ENCODE measurements at places on chromosomes 6 and 20. TPM values are rescaled to one million over a fixed set of nuclear protein-coding genes. Genes with fewer than 3 reads are reported as not detected.

MLIP gene
- total RNA-seq, result not detected

ILRUN gene
- total RNA-seq, result 28.7 TPM

GHRH gene
- total RNA-seq, result not detected

LTB gene
- not detected for total RNA-seq

- H3K36me3 ChIP-seq, result no peaks in the 10 kb centered on the region
- H3K4me1 ChIP-seq, result no peaks in the 10 kb centered on the region
- no peak overlapping the region for H3K4me3 ChIP-seq
- DNase-seq, result no peak
- no peaks in the 10 kb centered on the region for H3K27me3 ChIP-seq
Observed at GRCh38 chr6:87045521-87046075, 49.3 kb downstream of the CGA start.

PGC gene
- not detected for total RNA-seq

MLN gene
- not detected for total RNA-seq

- H3K27me3 ChIP-seq, result peaks cover 67% of the 10 kb centered on the region
- H3K27ac ChIP-seq, result no peak overlapping the region
- H3K4me3 ChIP-seq, result no peak overlapping the region
- DNase-seq, result no peak
Observed at GRCh38 chr6:30364591-30364990, 19.6 kb downstream of the RPP21 start.

TFAP2C gene
- total RNA-seq, result 1.1 TPM

SDC4 gene
- 107 TPM for total RNA-seq

- H3K4me3 ChIP-seq, result no peak overlapping the region
- DNase-seq, result no peak
- H3K4me1 ChIP-seq, result no peaks in the 10 kb centered on the region
Observed at GRCh38 chr20:45581702-45582101, 2.6 kb upstream of the WFDC8 start.

DNA sequence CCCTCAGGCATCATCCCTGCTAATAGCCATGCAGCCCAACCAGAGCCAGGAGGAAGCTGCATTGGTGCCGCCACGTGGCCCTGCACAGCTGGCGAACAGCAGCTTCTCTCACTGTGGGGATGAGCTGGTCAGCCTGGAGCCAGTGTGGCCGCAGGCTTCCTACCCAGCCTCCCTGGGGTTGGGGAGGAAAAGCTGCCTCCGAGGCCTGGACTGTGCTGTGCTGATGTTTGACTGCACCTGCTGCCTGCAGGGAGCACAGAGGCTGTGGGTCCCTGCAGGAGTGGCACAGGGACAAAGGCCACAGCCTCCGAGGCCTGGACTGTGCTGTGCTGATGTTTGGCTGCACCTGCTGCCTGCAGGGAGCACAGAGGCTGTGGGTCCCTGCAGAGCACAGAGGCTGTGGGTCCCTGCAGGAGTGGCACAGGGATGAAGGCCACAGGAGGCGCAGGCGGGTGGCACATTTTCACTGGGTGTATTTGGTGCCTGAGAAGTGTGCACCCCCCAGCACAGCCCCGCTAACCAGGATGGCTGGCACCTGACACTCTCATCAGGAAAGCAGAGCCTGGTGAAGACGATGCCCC is 83.9 kb downstream of the DLL1 start:
- DNase-seq, result no peak
- no peaks in the 10 kb centered on the region for H3K4me1 ChIP-seq
- no peak overlapping the region for H3K4me3 ChIP-seq
- H3K36me3 ChIP-seq, result no peaks in the 10 kb centered on the region
- no peak overlapping the region for H3K27ac ChIP-seq

GRCh38 chr6:131023834-131024504 is 39.1 kb downstream of the EPB41L2 start:
- no peak for DNase-seq
- no peaks in the 10 kb centered on the region for H3K36me3 ChIP-seq
- H3K27me3 ChIP-seq, result no peaks in the 10 kb centered on the region
- H3K4me3 ChIP-seq, result no peak overlapping the region
- peak overlapping the region; percentile 20 for H3K27ac ChIP-seq

DNA sequence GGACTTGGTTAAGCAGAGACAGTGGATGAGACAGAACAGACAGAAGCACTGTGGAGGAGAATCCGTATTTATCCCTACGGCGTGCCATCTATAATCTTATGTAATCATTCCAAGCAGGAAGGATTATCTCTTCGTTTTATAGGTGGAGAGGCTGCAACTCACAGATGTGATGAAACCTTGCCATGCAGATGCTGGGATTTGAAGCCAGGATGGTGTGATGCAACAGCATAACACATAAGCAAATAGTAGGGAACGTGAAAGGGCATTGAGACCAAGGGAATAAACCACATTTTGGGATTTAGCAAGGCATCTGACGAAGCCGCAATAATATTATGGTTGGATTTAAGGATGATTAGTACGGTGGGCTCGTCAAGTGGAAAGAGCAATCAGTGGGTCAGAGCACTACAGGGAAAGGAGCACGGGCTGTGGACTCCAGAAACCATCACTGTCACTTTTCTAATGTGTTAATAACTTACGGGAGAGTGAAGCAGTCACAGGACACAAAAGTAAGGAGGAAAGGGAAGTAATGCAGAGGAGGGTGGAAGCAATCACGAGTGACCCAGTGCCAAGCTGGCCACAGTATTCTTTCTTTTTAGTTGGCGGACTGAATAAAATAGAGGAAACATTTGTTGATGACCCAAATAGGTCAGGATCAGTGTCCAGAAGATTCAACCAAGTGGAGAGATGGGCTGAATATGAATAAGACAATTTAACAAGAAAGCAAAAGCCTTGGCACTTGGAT is 119.6 kb upstream of the EDN1 start:
- H3K27me3 ChIP-seq, result no peaks in the 10 kb centered on the region
- DNase-seq, result no peak
- H3K4me3 ChIP-seq, result no peak overlapping the region
- H3K36me3 ChIP-seq, result no peaks in the 10 kb centered on the region
- no peak overlapping the region for H3K27ac ChIP-seq
